ENCODE measurements at places on chromosomes 3 and 15. TPM values are rescaled to one million over a fixed set of nuclear protein-coding genes. Genes with fewer than 3 reads are reported as not detected.
A peak's percentile ranks its signal among the peaks of the same experiment; 100 is the strongest.

- no peak for DNase-seq
Measured at GRCh38 chr3:14899993-14900618, 47.3 kb upstream of the NR2C2 start.

DNA sequence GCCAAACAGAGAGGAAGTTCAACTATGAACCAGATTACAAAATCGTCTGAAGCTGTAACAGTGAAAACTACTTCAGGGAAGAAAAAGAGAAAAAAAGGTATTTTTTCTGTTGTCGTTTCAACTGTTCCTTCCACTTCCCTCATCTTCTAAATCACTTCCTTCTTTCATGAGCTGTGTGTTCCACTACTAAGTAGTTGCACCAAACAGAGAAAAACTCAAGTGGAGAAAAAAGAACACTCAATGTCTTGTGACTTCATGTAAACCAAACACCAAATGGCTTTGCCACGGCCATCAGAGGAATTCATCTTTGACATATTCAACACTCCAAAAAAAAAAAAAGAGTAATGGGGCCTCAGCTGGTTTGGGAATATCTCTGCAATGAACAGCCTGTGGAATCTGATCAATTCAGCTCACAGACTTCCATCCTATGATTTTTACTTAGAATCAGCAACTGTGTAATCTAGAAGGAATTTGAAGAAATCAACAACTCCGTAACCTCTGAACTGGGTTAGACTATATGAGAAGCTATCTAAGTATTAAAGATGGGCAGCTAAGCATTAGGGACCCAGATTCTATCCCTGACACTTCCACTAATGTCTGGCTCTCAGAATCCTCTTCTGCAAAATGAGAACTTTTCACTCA lies 47.5 kb upstream of the RNF7 start:
- DNase-seq: no peak

RTP1 gene
- total RNA-seq: not detected

ACTC1 gene
- total RNA-seq: 14,182 TPM

GRCh38 chr15:45268135-45268534 lies 16.1 kb downstream of the SLC28A2 start:
- no peak for DNase-seq

DNA sequence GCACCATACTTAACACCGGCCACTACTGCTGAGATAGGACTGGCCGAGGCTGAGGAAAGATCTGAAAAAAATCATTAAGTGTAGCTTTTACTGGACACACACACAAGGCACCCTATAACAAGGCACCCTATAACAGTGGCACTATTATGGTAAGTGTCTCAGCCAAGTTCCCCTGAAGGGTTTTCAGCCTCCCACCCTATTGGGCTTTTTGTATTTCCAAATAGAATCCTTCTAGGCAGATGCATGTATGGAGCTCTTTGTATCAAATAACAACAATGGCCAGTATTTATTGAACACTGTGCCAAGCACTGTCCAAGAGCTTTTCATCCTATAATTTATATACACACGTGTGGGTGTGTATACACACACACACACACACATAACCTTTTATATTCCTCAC lies 6.7 kb upstream of the DNAJA4 start:
- no peak for DNase-seq

GRCh38 chr3:23971684-23972083 lies 26.6 kb downstream of the NR1D2 start:
- no peak for DNase-seq

GRCh38 chr3:49161808-49162530 lies 4.2 kb downstream of the CCDC71 start:
- no peak for DNase-seq

DNA sequence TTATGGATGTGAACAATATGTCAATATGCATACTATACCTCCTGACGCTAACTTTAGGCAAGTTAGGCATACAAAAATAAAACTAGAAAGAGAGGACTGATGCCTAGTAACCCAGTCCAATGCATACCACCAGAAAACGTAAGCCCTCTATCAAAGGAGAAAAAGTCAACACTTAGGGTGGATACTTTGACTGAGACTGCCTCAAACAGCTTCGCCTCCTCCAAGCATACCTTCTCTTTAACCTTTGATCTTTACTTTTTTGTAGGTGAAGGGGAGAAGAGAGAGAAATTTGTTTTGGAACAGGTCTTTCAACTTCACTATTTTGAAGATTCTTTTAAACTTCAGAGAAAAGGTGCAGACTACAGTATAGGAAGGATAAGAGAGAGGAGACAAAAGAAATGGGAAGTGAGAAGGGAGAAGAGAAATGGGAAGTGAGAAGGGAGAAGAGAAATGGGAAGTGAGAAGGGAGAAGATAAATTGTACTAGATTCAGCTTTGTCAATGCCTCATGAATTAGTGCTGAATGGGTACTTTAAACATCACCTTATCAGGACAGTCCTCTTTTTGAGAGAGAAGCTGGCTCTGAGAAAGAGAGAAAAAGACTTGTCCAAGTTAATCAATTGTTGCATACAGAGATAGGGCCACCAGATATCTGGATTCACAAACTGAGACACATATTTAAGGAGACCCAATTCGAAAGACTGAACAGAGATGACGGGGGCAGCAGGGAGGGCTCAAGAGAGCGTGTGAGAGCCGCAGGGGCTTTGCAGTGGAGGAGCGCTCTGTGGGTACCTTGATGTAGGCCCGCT lies 1.0 kb downstream of the P3H2 start:
- DNase-seq: peak; percentile 21

DNA sequence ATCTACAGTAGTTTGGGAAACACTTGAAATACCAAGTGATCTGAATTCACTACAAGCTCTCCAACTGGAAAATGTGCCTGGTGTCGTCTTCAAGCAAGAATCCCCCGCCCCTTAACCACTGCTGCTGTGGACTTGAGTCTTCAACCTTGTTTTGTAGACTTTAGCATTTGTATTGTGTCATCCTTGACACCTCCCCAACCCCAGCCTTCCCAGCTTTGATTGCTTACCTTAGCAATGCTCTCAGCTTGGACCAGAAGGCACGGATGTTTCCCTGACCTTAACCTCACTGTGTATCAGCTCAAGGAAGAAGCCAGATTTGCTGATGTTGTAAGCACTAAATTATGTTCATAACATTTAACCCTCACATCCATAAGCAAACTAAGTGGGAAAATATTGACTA lies 146.4 kb downstream of the IGF1R start:
- DNase-seq: no peak

HIGD2B gene
- not detected for total RNA-seq

DNA sequence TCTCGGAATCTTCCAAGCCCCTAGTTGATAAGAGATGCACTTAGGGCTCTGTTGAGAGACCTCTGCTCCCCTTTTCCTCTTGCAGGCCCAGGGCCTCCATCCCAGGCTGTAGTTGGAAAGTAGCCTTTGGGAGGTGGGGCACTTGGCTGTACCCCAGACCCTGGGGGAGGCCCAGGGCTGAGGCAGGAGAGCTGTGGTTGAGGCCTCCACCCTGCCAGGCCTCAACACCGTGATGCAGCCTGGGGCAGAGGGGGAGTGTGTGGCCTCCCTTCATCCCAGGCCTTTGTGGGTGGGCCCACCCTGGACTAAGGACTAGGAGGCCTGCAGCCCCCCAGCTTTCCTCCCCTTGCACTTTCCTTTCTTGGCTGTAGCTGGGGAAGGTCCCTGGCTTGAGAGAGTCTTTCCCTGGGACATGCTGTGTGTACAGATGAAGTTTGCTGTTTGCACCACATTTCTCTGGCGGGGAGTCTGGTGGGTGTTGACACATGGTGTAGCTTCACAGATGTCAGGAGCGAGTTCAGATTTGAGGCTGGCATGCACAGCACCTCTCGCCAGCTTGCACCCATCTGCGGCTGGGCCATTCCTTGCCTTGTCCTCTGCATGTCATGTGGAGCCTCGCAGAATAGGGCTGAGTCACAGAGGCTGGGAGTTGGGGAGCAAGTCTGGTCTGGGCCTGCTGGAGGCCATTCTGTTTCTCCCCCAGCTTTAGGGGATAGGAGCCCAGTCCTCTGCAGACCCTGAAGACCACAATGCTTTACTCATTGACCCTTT lies 13.7 kb downstream of the PLEKHO2 start:
- no peak for DNase-seq

- DNase-seq: no peak
Measured at GRCh38 chr15:101178931-101179330, 72.9 kb downstream of the CHSY1 start.

DNA sequence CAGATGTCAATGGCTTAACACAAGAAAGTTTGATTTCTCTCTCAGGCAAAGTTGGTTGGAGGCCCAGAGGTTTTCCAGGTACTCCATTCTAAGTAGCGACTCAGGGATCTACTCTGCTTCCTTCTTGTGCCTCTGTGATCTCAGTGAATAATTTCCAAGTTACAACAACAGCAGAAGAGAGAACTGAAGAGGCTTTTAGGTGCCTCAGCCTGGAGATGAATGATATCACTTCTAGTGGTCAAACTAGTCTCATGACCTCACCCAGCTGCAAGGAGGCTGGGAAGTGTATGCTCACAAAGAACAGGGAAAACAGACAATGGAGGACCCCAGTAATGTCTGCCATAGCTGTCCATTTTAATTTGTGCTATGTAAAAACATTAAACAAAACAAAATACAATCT lies 4.6 kb upstream of the PRICKLE2 start:
- no peak for DNase-seq

CCR3 gene
- total RNA-seq: not detected

- DNase-seq: no peak
Measured at GRCh38 chr15:96218623-96219455, 111.7 kb upstream of the NR2F2 start.

DNA sequence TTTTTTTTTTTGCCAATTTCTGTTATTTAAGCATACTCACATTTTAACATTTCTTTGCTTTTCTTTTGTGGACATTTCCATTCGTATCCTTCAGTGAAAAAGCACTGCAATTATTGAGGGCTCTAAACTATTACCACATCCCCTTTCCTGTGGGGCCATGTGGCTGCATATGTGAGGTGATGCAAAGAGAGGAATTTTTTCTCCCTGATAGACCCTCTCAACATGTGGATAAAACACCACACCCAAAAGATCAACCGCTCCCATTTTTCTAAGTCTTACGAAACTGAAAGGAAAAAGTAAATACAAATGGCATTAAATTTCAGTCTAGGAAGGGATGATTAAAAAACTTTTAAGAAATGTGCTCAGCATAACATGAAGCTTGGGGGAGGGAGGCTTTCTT lies 68.8 kb downstream of the DNAJC13 start:
- DNase-seq: no peak

JAGN1 gene
- total RNA-seq: 20.7 TPM

DNA sequence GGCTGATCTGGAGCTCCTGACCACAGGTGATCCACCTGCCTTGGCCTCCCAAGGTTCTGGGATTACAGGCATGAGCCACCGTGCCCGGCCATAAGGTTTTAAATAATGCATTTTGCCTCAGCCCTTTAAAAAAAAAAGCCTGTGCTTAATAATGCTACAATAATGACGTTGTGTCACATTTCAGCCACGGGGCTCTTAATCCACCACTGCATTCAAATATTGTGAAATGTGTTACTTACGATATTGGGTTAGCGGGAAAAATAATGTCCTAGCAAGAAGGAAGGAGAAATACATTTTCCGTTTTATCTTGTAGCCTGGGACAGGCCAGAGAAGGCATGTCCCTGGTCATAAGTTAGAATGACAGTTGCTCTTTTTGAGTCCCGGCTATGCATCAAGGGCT lies 17.6 kb downstream of the PAQR5 start:
- DNase-seq: no peak

DNA sequence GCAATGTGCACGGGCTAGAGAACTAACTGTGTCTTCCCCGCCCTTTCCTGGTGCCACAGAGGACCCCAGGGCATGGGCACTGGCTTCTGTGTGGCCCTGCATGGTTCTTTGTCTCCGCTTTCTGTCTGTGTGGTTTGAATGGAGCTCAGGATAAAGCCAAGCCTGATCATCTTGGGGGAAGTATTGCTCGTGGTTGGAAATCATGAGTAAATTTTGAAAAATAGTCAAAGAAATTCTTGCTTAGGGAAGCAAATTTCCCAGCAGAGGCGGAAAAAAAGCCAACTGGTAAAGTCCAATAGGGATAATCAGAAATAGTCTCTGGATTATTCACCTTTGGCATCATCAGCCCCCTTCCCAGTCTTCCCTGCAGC lies 55.4 kb downstream of the MAGEF1 start:
- DNase-seq: no peak

FBXO22 gene
- 17.3 TPM for total RNA-seq

ALDH1A3 gene
- 13.7 TPM for total RNA-seq

DNA sequence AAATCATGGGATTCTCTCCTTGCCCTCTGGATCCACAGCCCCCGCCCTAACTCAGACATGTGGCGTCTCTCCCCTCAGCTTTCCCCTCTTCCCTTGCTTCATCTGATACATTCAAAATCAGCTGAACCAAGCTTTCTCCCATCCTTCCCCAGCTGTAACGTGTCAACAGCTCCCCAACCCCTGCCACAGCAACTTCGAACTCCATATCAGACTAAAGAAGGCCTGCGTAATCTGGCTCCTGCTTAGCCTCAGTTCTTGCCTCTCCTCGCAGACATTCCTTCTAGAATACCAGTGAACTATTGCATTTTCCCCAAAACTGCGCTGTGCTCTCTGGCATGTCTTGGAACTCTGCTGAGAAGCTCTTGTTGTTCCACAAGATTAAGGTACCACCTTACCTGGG lies 18.3 kb downstream of the B4GALT4 start:
- DNase-seq: no peak

- DNase-seq: no peak
Measured at GRCh38 chr3:52690560-52690959, 4.7 kb downstream of the GNL3 start.

Measured in left cardiac atrium (tissue), 4 donors.